ENCODE measurements at places on chromosomes 1 and 21.
A peak's percentile ranks its signal among the peaks of the same experiment; 100 is the strongest.

DNA sequence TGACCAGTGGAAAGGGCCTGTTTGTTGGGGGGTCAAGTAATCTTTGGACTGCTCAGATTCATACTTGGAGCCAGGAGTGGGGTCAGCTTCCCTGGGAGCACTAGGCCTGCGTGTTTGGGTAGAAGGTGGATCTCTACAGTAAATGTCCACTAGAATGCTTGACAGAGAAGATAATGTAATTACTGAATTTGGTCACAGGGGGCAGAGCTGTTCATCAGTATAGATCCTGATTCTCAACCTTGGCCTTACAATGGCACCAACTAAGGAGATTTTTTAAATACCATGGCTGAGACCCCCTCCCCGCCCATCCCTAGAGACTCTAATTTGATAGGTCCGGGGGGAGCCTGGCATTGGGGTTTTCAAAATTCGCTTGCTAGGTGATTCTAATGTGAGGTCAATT, 217.5 kb upstream of the PLXNA2 start:
- no peak for DNase-seq

- no peak for DNase-seq
Measured at GRCh38 chr1:88168126-88168525, 515.9 kb upstream of the PKN2 start.

DNA sequence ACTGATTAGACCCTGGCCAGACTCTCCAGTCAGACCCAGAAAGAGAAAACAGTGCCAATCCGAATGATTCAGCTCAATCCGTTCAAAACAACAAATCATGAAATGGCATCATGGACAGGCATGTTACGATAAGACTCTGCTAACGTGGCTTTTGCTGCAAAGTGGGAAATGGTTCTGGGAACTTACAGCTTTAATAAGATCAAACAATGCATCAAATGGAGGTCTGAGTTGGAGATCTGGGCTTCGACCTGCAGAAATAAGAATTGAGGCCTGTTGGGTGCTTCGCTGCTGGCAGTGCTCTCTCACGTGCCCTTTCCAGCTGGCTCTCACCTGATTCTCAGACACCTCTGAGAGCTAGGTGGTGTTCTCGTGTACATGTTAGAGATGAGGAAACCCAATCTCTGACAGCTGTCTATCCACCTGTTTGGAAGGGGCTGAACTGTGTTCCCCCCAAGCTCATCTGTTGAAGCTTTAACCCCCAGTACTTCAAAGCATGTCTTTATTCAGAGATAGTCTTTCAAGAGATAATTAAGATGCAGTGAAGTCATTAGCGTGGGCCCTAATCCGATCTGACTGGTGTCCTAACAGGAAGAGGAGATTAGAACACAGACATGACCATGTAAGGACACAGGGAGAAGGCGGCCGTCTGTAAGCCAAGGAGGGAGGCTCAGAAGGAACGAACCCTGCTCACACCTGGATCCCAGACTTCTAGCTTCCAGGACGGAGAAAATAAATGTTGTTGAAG, 45.5 kb upstream of the ETS2 start:
- DNase-seq: peak; percentile 84

DNA sequence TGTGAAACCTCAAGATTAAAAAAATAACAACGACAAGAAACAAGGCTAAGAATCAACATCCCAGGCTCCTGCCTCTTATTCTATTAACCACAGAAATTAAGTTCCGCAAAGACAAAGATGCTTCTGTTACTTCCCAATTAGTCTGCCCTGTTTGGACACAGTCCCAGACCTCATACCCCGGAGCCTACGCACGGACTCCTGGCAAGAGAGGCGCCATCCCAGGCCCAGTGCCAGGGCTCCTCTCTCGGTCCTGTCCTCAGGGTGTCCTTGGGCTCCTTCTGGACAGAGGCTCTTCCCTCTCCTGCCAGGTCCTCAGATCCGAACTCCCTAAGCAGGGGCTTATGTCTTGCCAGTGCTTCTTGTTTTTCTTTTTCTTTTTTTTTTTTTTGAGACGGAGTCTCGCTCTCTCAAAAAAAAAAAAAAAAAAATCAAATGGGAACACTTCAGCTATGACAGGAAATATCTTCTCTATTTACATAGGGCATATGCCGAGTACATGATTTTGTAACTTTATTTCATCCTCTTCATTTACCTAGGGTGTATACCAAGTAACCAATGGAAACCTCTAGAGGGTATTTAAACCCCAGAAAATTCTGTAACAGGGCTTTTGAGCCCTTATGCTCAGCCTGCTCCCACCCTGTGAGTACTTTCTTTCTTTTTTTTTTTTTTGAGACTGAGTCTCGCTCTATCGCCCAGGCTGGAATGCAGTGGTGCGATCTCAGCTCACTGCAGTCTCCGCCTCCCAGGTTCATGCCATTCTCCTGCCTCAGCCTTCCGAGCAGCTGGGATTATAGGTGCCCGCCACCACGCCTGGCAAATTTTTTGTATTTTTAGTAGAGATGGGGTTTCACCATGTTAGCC, 11.7 kb upstream of the ENO1 start:
- peak; percentile 93 for DNase-seq

GRCh38 chr1:44576456-44577150, 97.7 kb downstream of the TMEM53 start:
- peak; percentile 11 for DNase-seq

- DNase-seq: peak; percentile 78
Measured at GRCh38 chr21:31354604-31355443, 10.8 kb upstream of the TIAM1 start.

DNA sequence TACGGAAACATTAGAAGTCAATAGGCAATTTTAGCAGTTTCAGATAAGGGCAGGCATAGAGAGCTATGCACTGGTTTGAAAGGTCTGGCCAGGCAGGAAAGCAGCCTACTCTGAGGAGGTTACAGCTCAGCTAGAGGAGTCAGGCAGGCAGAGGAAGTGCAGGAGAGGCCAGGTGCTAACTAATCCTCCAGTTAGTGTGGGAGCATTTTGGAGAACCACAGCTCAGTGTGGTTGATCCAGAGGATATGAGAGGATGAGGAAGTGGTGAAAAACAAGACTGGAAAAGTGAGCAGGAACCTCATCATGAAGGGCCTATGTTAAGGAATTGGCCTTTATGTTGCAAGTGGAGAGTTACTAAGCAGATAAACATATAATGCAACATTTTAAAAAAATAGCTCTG, 282.4 kb upstream of the SGIP1 start:
- no peak for DNase-seq

DNA sequence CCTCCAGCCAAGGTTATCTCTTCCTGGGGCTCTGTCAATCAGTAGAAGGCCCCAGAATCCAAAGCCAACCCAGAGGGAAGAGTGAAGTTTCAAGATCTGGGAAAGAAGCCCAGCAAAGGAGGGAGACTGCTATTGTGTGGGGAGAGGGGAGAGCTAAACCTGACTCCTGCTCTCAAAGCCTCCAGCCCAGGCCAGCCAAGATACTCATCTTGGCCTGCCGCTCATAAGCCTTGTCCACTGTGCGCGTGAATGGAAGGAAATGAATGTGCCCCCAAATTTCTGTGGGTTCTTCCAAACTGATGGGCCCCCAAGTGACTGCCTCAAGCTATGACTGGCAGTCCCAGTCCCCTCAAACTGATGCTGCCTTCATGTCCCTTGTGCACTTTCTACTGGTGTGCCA, 2.0 kb downstream of the PLXNA2 start:
- DNase-seq: no peak

DNA sequence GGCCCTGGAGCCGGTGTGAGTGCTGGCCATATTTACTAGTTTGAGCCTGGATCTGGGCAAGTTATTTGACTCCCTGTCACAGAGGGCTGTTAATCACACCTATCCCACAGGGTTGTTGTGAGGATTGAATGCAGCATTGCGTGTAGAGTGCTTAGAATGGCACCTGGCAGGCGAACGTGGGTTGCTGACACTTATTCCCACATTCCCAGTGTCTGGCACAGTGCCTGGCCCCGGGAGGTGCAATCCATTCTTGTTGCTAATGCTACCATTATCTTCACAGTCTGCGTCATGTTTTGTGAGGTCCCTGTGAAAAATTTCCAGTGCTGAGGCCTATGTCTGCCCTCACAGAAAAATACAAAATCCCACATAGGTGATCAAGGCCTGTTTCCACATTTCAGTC, 66.1 kb downstream of the CD2 start:
- peak; percentile 99 for DNase-seq

GRCh38 chr1:56897150-56898004, 42.8 kb downstream of the C8A start:
- peak; percentile 81 for DNase-seq

- no peak for DNase-seq
Measured at GRCh38 chr1:56484695-56485094, 94.7 kb downstream of the PLPP3 start.

DNA sequence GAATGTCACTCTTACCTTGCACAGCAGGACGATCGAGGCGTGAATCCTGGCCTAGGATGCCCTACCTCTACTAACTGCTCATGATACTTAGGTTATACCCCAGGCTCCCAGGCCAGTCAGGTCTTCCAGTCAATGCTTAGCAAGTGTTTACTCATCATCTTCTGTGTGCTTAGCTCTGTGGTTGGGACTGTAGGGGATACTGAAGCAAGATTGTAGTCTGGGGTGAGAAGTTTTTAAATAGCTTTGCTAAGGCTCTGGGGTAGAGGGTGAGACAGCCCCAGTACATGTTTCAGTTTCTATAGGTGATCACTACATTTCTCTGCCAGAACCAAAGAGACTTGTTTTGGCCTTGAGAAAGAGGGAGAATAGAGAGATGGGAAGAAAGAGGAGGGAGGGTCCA, 250.8 kb upstream of the KIAA0040 start:
- DNase-seq: no peak

DNA sequence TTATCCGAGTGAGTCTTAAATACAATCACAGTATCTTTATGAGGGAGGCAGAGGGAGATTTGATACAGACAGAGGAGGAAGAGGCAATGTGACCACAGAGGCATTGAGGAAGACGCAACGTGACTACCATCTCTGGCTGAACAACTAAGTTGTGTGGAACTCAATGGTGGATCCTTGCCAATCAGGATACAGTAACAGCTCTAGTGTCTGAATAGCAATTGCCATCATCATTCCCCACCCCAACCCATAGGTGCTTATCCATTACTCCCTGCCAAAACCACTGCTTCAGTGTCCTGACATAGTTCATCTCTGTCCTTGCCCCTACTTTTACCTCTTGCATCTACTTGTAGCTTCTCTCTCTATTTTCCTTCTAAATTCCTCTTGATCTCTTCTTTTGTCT, 20.5 kb upstream of the RHBDL2 start:
- DNase-seq: peak; percentile 46

DNA sequence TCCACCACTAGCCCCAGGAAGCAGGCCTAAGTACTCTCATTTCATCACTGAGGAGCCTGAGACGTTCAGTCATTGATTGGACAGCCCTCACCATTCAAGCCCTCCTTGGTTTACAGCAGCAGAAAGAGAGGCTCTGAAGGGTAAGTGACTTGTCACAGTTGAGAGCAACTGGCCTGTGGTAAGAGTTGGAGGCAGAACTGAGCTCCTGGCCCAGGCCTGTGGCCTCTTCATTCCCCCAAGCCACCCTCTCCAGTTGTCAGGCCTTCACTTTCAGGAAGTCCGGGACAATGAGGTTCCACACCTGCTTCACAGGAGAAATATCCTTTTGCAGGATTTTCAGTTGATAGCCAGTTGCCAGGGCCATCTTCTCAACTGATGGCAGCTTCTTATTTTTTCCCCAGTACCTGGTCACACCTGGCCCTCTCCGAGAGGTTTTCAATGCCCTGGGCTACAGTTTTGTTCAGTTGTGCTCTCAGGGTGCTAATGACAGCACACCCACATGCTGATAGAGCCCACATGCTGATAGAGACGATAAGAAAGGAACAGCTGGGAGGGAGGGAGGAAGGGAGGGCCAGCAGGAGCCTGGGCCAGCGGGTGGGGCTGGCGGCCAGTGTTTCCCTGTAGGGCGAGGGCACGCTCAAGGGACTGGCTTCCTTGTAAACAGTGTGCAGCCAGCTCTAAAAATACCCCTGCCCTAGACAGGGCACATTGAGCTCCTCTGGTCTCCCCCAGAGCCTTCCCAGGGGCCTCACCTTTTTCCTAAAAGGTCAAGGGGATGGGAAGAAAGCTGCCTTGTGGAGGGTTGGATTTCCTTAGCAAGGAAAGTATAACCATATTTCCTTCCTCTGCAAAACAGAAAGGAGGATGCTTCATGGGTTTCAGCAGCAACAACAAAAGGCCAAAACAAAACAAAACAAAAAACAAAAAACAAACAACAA, 112.7 kb upstream of the JUN start:
- DNase-seq: no peak

- no peak for DNase-seq
Measured at GRCh38 chr1:175499595-175500382, 243.6 kb downstream of the TNR start.

DNA sequence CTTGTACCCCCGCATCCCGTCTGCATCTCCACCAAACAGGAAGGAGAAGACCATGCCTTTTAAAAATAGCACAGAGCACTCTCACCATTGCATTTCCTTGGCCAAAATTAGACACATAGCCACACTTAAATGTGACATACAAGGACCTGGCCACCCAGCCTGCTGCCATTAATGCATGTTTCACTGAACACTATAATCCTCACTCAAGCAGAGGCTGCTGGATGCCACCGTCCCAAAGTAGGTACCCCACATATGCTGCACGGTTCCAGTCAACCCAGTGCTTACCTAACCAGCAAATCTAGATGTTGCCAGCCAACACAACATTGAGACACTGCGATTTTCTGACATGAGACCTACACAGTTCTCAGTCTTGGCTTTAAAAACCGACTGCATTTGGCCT, 107.7 kb downstream of the ADSS2 start:
- DNase-seq: no peak

DNA sequence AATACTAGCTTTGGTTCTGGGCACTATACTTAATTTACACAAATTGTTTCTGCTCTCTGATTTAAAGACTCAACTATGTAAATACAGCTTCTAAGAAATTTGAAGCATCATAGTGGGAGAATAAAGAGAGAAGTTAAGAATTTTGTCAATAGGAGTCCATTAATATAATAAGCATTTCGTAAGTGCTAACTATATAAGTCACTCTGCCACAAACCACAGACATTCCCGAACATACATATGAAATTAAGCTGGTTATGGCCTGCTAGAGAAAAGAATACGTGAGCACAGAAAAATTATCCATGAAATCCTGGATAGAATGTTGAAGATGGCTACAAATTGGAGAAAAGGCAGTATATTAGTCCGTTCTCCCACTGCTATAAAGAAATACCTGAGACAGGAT, 526.2 kb downstream of the MRPL39 start:
- no peak for DNase-seq
